Fibroblast of skin of back (primary cell): ENCODE measurements at places on chromosomes 7 and 10.

DNA sequence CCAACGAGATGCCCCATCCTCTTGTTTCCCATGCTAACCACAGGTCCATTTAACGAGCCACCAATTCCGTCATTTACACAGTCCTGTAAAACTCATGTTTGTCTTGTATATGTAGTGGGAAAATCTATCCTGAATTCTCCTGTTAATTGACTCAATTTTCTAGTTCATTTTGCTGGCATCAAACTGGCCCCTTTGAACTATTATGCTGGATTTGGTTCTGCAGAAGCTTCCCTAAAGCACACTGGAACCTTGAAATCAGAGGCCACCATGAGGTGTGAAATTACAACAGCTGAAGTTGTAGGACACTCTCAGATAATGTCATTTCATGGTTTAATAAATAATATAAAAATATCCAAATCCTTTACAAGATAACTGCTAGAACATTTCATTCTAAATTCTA lies 129.8 kb upstream of the AKR1E2 start:
- DNase-seq = no peak

- no peak for DNase-seq
These were observed 103.1 kb upstream of the AFAP1L2 start for GRCh38 chr10:114507449-114507848.

DNA sequence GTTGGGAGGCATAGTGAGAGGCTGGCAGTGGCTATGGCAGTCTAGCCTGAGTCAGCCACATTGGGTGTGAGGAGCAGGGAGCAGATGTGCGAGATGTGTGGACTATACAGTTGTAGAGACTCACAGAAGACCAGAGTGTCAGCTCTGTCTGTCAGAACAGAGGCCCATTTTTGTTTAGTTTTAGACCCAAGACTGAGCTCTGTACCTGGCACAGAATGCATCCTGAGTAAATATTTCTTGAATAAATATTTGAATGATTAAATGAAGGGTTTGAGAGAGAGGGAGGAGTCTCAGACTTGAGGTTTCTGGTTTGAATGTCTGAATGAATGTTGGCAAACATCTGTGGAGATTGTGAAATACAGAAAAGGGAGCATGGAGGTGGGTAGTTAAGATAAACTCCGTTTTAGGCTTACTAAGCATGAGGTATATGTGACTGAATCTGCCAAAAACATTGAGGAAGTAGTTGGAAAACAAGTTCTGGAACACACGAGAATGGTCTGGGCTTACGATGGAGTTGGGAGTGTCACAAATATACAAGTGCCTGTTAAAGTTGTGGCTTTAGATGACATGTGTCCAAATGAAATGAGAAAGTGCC lies 3.6 kb downstream of the SEC23IP start:
- DNase-seq = no peak

GRCh38 chr7:157138101-157138423 lies 664 bp upstream of the UBE3C start:
- DNase-seq = no peak
